Hippocampal formation (tissue), 2 donors: ENCODE measurements at places on chromosomes 5 and 9.

DNA sequence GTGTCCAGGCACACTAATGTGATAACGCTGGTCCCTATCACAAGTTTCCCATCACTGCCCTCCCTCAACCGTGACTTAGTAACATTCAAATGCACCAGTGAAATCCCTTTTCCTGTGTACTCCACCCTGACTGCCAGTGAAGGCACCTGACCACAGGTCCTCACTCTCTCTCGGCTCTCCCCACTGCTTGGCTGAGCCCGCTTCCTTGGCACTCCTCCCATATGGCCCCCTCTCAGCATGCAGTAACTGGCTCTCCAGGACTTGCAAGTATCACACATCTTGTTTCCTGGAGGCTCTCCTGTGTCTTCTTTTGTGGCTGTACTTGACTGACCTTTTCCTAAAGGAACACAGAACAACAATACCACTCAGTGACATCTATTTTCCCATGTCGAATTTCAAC is 292.0 kb upstream of the ZNF608 start:
- DNase-seq = no peak

DNA sequence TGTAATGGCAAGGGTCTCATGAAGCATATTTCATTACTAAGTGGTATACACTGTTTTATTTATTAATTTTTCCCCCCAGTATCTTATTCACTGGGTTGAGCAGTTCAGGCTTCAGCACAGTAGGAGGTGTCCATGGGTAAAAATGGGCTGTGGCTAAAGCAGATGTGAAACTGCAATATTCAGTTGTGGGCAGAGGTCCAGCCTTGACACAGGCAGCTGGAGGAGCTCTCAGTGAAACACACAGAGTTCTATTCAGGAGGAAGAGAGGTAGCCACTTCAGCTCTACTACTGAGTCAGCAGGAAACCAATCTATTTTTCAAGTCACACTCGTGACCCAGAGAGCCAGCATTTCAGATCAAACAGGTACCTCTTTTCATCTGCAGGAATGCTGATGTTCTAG is 418.3 kb downstream of the CDH10 start:
- no peak for DNase-seq

GRCh38 chr5:32489791-32490562 is 45.4 kb upstream of the ZFR start:
- peak; percentile 32 for DNase-seq

DNA sequence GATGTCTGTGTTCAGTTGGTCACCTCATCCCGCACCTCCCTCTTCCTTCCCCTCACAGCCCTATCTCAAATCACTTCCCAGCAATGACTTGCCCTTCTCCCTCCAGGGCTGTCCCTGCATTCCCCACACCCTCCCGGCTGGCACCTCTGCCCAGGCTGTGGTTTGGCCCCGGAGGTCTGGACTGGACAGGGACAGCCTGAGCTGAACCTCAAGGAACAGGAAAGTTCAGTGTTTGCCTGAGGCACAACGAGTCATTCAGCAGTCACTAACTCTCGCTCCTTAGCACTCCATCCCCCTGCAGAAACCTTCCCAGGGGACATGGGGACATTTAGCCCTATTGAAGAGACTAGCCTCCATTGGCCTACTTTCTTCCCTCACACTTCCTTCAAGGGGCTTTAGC is 58.3 kb upstream of the MAP3K1 start:
- no peak for DNase-seq

DNA sequence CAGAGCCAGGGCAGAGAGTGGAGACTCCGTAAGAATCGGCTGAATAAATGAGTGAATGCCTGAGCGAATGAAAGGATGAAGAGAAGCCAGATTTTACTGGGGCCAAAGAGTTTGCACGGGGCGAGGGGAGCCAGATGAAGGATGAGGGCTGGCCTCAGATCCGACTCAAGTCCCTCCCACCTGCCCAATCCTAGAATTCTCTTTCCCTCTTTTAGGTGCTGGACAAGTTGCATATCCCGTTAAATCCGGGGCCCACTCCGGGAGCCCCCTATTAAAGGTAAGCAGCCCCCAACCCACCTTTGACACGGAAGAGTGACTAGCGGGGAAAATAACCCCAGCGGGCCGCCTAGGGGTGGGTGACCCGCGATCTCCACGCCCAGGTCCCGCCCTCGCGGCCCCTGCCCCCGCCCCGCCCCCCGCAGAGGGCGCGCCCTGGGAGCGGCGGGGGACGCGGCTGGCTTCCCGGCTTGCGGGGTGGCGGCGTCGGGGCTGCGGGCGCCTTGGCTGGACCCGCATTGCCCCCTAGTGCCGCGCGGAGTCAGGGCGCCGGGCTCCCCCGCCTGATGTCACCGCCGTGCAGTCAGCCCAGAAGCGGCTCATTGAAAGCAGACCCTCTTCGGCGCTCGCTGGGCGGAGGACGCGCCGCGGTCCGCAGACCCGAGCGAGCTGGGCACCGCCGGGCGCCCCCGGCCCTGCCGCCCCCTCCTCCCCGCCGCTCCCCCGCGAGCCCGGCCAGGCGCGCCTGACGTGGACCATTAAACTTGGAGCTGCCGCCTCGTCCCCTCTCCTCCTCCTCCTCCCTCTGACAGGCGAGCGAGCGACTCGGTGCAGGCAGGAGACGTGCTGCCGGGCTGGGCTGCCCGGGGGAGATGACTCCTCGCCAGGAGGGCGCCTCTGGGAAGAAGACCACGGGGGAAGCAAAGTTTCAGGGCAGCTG is at the start of gene ADRA1B:
TSS of gene ADRA1B (plus strand) at position 579 of the 937 bp plus-strand sequence. CDS start 424 bp downstream, outside the sequence.
- no peak for DNase-seq

- DNase-seq = no peak
These were observed 200.0 kb downstream of the FGF10 start for GRCh38 chr5:44189255-44189654.

DNA sequence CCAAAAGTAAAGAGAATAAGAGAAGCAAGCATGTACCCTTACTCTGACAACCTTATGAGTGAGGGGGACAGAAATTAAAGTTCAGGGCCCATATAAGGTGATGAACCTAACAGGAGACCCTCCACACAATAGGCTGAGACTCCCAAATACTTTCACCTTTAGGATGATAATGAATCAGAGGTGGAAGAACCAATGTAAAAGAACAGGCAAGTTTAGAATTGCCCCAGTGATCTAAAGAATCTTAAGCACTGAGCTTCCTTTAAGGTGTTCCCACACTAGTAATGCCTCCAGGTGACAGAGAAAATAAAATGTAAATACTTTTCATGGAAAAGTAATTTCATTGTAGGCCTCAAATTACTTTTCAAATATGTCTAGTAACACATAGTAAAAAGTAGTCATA is 8.2 kb upstream of the FAM151B start:
- no peak for DNase-seq

DNA sequence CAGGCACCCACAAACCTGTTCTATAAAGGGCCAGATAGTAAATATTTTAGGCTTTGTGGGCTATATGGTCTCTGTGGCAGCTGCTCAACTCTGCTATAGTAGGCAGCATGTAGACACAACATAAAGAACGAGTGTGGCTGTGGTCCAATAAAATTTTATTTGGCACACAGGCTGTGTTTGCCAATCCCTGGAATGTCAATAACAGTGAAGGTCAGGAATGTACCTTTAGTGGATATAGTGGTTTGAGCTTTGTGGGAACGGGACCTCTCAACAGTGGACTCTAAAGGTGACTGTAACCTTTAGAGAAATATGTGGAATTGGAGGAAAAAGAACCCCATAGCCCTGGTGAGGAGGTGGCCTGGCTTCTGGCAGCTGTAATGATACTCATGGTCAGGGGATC is 145.2 kb downstream of the MAST4 start:
- DNase-seq = no peak

- DNase-seq = no peak
These were observed 787.3 kb upstream of the WWC1 start for GRCh38 chr5:167503926-167504720.

- DNase-seq = no peak
These were observed 131.1 kb downstream of the RMI1 start for GRCh38 chr9:84111726-84112125.

DNA sequence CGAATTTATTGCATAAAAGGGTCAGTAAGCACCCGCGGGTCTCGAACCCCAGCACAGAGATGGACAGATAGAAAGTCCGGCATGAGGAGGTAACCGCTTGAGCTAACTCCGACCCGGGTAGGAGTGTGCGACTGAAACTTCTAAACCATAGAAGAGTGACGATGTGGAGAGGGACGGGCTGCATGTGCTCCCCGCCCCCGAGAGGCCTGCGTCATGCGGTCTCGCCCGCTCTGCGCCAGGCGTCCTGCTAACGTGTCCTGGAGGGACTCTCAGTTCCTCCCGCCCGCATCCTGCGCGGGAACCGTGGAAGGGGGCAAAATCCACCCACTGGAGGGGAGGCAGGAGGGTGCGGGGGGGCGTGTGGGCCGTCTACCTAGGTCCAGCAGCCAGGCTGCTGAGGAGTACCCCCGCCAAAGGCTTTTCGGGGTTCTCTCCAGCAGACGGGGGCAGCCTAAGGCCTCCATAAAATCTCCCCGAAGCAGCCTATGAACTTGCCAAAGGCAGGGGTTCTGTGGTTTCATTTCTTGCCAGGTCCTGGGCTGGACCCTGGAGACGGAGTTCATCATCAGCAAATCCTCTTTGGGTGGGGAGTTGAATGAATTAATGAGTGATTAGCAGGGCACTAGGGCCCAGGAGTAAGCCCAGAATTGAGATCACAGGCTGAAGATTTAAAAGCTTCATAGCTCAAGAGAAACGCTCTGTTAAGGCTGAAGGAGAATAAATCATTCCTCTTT is 51.9 kb downstream of the TGFBI start:
- DNase-seq = peak; percentile 7

DNA sequence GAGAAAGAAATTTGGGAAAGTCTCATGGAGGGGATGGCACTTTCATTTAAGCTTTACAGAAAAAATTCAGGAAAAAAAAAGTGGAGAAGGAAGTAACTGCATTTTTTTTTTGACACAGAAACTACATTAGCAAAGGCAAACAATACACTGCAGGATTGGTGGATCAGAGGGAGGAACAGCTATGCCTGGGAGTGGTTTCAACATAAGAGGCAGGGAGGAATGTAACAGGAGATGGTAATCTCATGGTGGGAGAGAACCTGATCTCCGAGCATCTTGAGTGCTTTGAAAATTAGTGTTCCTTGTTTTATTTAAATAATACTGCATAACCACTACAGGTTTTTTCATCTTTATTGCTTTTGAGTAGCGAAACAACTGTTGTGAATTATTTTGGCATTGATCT is 249.4 kb downstream of the FAM170A start:
- no peak for DNase-seq

- no peak for DNase-seq
These were observed 227.8 kb upstream of the TRPM3 start for GRCh38 chr9:71349218-71349617.

DNA sequence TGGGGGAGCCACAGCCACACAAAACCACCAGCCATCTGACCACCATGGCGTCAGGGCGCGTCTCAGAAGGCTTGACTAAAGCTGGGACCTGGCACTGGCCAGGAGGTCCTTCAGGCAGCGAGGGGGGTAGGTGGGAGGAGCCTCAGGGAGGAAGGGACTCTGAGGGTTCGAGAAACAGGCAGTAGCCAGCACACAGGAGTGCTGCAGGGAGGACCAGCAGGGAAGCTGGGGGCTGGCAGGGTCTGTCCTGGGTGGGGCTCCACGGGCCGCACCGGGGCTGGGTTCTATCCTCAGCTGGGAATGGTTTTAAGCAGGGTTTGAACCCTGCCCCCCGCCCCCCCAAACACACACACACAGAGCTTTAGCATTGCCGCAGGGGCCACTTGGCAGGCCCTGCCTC is 7.4 kb downstream of the FAM163B start:
- no peak for DNase-seq

- peak; percentile 13 for DNase-seq
These were observed 59.7 kb downstream of the GNA14 start for GRCh38 chr9:77588271-77588937.

GRCh38 chr5:10331341-10331796 is 22.1 kb upstream of the MARCHF6 start:
- DNase-seq = peak; percentile 19

DNA sequence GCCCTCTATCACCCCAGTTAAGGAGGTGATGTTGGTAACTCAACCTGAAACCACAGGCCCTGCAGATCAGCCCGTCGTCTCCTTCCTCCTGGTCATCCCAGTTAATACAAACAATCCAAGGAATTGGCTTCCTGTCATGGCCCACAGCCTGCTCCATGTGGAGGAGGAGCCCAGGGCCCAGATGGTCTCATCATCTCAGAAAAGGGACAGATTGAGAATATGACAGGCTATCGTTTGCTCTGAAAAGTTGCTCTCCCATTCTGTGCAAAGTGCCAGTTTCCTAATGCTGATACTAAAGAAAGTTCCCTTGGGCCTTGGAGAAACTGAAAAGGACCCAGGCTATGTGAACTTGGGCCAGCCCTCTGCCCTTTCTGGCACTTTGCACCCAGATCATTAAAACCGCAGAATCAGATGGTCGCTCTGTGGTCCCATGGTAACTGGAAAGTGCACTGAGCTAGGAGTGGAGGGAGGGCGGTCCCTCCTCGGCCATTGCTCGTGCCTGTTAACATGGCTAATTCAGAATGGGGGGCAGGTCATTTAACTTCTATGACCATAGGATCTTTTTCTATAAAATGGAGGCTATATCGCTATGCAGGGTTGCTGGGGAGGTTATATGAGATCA is 675 bp upstream of the SPAAR start:
- no peak for DNase-seq

DNA sequence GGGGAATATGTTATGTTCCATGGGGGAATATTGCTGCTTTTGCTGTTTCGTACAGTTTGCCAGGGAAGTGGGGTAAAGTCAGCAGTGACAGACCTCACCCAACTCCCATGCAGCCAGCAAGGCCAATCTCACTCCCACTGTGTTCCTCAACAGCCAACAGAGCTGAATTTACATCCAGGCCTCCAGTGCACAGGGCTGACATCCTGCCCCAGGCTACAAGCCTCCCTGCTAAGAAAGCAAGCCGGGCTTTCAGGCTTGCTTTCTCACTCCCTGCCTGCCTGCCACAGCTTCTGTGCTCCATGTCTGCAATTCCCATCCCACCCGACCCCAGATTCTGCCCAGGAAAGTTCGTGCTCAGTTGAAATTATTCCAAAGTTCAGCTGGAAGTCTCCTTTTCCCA is 25.5 kb upstream of the SNCAIP start:
- DNase-seq = no peak

DNA sequence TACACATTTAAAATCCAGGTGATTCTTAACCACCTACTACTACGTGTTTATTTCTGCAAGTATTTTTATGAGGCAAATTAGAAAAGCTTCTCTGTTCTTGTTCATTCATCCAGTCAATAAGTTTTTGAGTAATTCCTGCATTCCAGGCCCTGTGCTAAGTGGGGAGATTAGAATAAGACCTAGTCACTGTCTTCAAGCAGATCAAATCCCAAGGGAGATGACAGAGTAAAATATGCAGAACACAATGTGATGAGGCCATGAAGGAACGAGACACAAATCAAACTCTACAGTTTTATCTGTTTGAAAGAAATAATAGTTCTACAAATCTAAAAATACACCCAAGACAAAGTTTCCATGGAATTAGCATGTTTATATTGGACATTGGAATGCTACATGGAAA is 158.8 kb downstream of the CEP120 start:
- no peak for DNase-seq

GRCh38 chr5:62256161-62257019 is 49.6 kb upstream of the KIF2A start:
- DNase-seq = no peak

GRCh38 chr9:119707228-119707845 is 338.1 kb upstream of the BRINP1 start:
- DNase-seq = no peak

GRCh38 chr5:179313849-179314521 is 31.3 kb downstream of the ADAMTS2 start:
- no peak for DNase-seq
